Myocyte (in vitro differentiated cells): ENCODE measurements at places on chromosomes 6 and 20.
A peak's percentile ranks its signal among the peaks of the same experiment; 100 is the strongest.

DNA sequence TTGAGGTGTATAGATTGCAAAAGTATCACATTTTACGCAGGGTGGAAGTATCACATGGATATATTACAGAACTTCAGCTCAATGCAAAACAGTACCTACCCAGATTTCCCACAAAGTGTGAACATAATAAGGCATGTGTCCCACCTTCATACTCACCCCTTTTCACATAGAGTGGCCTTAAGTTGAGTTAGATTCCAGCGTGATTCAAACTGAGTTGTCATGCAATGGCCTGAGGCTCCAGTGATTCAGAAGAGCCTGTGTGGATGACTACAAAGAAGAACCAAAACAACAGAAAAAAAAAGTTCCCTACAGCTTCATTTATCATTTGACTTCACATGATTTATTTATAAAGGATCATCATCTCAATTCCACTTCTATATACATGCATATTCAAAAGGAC lies 309.7 kb downstream of the SLC35F1 start:
- DNase-seq: no peak

DNA sequence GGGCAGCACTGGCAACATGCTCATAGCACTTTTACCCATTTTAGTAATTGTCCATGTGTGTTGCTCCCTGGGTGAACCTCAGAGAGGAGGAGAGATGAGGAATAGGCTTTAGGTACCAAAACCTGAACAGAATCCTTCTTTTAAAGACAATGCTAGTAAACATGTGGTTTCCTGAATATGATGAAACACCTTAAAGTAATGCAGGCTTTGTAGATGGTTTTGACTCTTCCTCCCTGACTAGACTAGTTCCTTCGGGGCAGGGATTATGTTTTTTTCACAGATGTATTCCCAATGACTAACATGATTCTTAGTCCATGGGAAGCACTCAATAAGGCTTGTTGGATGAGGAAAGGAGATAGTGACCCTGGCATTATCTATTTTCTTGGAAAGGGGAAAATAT lies 367.6 kb upstream of the JAG1 start:
- no peak for DNase-seq

- DNase-seq: peak; percentile 30
These were observed 203.3 kb upstream of the TAB2 start for GRCh38 chr6:149114167-149114566.

DNA sequence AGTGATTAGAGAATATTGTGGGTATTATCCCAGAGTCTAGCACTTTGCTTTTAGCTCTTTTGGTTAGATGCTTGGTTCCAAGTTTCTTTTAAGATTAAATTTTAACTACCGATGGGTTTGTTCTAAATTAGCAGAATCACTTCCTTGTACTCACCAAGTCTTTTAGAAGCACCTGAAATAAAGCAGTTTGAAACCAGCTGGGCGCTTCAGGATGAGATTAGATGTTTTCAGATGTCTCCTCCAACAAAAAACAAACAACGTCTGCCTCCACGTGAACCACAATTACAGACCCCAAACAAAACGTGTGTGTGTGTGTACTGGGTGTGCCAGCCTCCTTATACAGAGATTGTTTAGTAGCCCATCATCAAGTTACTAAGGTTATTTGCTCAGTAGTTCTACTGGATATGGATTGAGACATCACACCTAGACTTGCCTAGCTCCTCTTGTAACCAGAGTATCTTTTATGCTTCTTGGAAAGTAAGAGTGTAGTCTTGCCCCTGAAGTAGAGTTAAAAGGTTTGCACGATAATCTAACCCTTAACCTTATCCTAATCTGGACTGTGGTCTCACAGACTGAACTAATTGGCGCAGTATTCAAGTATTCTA lies 2.3 kb downstream of the DSTN start:
- DNase-seq: no peak

GRCh38 chr20:8399947-8400346 lies 267.9 kb downstream of the PLCB1 start:
- DNase-seq: no peak

DNA sequence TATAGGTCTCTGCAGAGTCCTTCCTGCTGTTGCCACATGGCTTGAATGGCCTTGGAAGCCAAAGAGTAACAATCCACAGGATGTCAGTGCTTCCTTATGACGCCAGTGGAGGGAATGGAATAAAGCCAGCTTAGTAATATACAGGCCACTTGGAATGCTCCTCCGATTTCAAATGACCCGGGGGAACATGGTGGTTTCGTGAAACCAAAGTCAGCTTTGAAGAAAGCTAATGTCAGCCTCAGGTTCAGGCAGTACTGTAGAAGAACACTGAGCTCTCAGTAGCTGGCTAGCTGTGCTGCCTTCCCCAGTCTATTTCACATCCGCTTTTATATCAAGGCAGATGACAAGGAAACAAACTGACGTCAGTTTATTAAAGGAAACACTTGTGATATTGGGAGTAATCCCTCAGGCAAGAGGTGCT lies 189.1 kb downstream of the DTNBP1 start:
- DNase-seq: peak; percentile 73
